ENCODE measurements at places on chromosomes 3 and 15.

DNA sequence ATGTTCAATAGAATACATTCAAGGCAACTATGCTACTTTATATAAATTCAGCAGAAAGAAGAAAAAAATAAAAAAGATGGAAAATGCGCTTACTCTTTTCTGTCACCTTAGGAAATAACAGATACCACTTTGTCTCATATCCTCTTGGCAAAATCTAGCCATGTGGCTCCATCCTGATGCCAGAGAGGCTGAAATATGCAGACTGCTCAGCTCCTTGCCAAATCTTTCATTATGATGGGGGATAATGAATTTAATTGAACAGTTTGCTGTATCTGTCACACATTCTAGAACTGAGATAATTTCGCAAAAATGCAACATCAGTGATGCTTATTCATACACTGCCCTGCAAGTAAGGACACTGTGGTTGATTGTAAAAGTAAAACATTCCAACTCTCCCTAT is 1081.5 kb downstream of the PLOD2 start:
- no peak for DNase-seq

- DNase-seq = no peak
Measured at GRCh38 chr3:6526321-6526720, 334.6 kb upstream of the GRM7 start.

DNA sequence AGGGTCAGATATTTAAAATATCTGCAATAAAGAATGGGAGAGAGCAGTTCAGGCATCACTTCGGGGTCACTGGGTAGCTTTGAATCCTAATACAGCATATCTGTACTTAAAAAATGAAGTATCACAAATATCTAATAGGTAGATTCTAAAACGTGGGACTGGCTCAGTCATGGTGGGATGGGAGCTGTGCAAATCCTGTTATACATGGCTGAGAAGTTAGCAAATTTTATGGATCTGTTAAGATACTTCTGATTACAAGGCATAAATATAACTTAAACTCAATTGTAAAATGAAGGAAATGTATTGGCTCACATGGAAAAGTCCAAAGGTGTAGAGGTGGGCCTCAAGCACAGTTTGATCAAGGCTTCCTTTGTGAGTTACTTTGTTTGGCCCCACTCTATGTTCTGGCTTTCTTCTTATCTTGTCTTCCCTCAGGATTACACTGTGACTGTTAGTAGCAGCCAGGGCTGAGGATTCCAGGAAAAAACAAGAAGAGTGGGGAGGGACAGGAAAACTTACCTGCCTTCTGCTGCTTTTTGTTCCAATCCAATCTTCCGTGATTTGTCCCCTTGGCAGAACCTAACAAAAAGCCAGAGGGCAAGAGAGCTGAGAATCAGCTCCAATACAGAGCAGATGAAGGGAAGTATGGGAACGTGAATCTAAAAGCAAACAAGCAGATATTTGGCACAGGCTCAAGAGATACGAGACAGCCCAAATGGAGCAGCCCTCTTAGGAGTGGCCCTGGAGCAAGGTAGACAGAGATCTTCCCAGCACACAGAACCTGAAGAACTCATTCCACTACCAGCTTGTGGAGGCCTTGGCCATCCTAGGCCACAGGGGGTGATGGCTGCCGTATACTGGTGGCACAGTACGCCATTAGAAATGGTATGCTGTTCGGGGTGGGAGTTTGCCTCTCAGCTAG is 10.9 kb downstream of the PAQR9 start:
- no peak for DNase-seq

DNA sequence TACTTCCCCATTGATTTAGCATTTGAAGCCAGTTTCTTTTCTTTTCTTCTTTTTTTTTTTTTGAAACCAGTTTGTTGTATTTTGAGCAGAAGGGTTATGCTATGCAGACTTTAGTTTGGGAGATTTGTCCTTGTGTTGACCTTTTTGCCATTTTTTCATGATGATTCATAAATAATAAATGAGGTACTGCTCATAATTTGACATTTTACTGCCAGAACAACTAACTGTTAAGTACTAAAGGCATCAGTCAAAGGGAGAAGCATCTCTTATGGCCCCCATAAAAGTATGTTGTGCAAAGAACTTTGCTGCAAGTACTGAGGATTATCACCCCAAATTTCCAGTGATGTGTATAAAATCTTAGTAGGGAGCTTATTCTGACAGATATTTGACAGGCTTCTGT is 1.7 kb upstream of the GPR87 start:
- DNase-seq = no peak
